ENCODE measurements at places on chromosomes 12 and 14. TPM values are rescaled to one million over a fixed set of nuclear protein-coding genes. Genes with fewer than 3 reads are reported as not detected.
A peak's percentile ranks its signal among the peaks of the same experiment; 100 is the strongest.

The SPIC gene
- total RNA-seq, result not detected

The HOXC5 gene
- not detected for total RNA-seq

- no peak overlapping the region for H3K27ac ChIP-seq
- peaks cover 6% of the 10 kb centered on the region for H3K4me1 ChIP-seq
- H3K36me3 ChIP-seq, result no peaks in the 10 kb centered on the region
- DNase-seq, result no peak
- peaks cover 35% of the 10 kb centered on the region for H3K27me3 ChIP-seq
Observed at GRCh38 chr12:48022676-48023385, 18.6 kb upstream of the COL2A1 start.

DNA sequence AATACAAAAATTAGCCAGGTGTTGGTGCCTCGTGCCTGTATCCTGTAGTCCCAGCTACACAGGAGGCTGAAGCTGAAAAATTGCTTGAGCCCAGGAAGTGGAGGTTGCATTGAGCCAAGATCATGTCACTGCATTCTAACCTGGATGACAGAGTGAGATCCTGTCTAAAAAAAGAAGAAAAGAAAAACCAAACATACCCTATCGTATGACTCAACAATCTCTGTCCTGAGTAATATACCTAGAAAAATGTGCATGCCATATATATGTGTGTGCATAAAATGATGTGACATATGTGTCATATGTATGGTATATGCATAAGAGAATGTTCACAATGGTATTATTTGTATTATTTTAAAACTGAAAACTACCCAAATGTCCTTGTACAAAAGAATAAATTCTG lies 261.5 kb upstream of the CLEC14A start:
- H3K4me3 ChIP-seq, result no peak overlapping the region
- H3K4me1 ChIP-seq, result no peaks in the 10 kb centered on the region
- H3K36me3 ChIP-seq, result no peaks in the 10 kb centered on the region
- no peak overlapping the region for H3K27ac ChIP-seq

The REP15 gene
- not detected for total RNA-seq

DNA sequence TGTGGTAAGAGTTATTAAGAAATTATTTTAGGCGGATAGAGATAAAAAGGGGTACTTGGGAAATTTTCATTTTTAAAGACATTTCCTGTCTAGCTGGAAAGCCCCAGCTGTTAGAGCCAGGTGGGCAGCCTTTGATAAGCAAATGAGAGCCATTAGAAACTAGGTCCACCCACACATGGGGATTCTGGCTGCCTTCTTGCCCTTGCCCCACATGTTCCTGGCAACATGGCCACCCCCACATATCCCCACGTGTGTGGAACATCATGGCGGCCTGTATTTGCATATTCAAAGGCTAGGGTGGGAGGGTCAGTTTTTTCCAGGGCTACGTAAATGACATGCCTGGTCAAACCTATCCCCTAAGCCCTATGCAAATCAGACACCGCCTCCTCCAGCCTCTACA lies 1382.1 kb downstream of the AACS start:
- H3K36me3 ChIP-seq, result no peaks in the 10 kb centered on the region
- DNase-seq, result no peak
- no peak overlapping the region for H3K4me3 ChIP-seq
- H3K4me1 ChIP-seq, result no peaks in the 10 kb centered on the region

GRCh38 chr12:5258498-5258897 lies 173.4 kb upstream of the NTF3 start:
- no peak overlapping the region for H3K4me3 ChIP-seq
- no peaks in the 10 kb centered on the region for H3K27me3 ChIP-seq
- no peak overlapping the region for H3K27ac ChIP-seq
- DNase-seq, result no peak

The FSCB gene
- total RNA-seq, result not detected

DNA sequence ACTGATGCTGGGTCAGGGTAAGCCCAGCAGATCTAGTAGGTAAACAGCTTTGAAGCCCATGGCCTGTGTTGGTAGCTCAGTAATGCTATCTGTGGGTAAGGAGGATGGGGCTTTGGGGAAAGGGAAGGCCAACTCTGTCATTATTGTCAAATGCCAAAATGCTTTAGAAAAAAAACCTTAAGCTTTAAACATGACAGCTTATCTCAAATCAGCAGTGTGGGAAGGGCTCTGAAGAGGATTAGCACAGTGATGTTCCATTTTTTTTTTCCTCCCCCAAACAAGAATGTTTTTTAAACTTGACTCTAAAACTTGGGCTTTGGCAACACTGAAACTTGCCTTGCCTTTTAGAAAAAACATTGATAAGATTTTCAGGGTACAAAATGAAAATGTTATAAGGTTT lies 11.7 kb downstream of the DAAM1 start:
- DNase-seq, result no peak
- H3K27ac ChIP-seq, result no peak overlapping the region
- H3K4me3 ChIP-seq, result no peak overlapping the region
- peaks cover 6% of the 10 kb centered on the region for H3K4me1 ChIP-seq
- H3K27me3 ChIP-seq, result no peaks in the 10 kb centered on the region

GRCh38 chr12:28313631-28314030 lies 123.4 kb downstream of the CCDC91 start:
- H3K4me1 ChIP-seq, result no peaks in the 10 kb centered on the region
- no peaks in the 10 kb centered on the region for H3K27me3 ChIP-seq
- no peak overlapping the region for H3K4me3 ChIP-seq

GRCh38 chr14:73627151-73627558 lies 14.8 kb downstream of the ACOT6 start:
- peaks cover 5% of the 10 kb centered on the region for H3K27me3 ChIP-seq
- H3K4me3 ChIP-seq, result no peak overlapping the region
- no peak overlapping the region for H3K27ac ChIP-seq

The TBC1D30 gene
- 0.47 TPM for total RNA-seq

- no peaks in the 10 kb centered on the region for H3K27me3 ChIP-seq
- DNase-seq, result no peak
- H3K4me3 ChIP-seq, result no peak overlapping the region
- peaks cover 53% of the 10 kb centered on the region for H3K36me3 ChIP-seq
Observed at GRCh38 chr14:73100334-73100733, 36.0 kb upstream of the PSEN1 start.

- H3K36me3 ChIP-seq, result no peaks in the 10 kb centered on the region
- no peak overlapping the region for H3K4me3 ChIP-seq
- peaks cover 1% of the 10 kb centered on the region for H3K4me1 ChIP-seq
- DNase-seq, result no peak
Observed at GRCh38 chr12:47545938-47546609, 159.8 kb downstream of the RPAP3 start.

GRCh38 chr14:50087341-50088116 lies 28.8 kb downstream of the VCPKMT start:
- no peaks in the 10 kb centered on the region for H3K27me3 ChIP-seq
- peak; percentile 50 for DNase-seq
- H3K4me3 ChIP-seq, result peak overlapping the region; percentile 50

- H3K27me3 ChIP-seq, result no peaks in the 10 kb centered on the region
- peaks cover 88% of the 10 kb centered on the region for H3K4me1 ChIP-seq
- H3K4me3 ChIP-seq, result peak overlapping the region; percentile 69
- peaks cover 32% of the 10 kb centered on the region for H3K36me3 ChIP-seq
Observed at GRCh38 chr14:99187858-99188257, 84.1 kb downstream of the BCL11B start.

- no peak for DNase-seq
- H3K27me3 ChIP-seq, result peaks cover 2% of the 10 kb centered on the region
- no peak overlapping the region for H3K27ac ChIP-seq
- no peak overlapping the region for H3K4me3 ChIP-seq
- H3K36me3 ChIP-seq, result no peaks in the 10 kb centered on the region
Observed at GRCh38 chr12:121087467-121088194, 45.0 kb upstream of the P2RX7 start.

The NRDE2 gene
- 30.3 TPM for total RNA-seq

The POTEM gene
- not detected for total RNA-seq

GRCh38 chr14:33788161-33788560 lies 162.7 kb downstream of the EGLN3 start:
- peaks cover 22% of the 10 kb centered on the region for H3K4me1 ChIP-seq
- H3K27me3 ChIP-seq, result peaks cover 12% of the 10 kb centered on the region
- no peak overlapping the region for H3K27ac ChIP-seq
- no peaks in the 10 kb centered on the region for H3K36me3 ChIP-seq
- H3K4me3 ChIP-seq, result no peak overlapping the region

DNA sequence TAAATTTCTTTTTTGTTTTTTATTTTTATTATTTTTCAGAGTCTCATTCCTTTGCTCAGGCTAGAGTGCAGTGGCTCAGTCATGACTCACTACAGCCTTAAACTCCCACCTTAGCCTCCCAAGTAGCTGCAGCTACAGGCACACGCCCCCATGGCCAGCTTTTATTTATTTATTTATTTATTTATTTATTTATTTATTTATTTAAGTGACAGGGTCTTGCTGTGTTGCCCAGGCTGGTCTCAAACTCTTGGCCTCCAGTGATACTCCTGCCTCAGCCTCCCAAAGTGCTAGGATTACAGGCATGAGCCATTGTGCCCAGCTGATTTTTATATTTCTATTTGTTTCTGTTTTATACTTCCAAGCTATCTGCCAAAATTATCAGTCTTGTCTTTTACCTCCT lies 89.2 kb upstream of the EVL start:
- DNase-seq, result no peak
- H3K4me3 ChIP-seq, result no peak overlapping the region
- peaks cover 4% of the 10 kb centered on the region for H3K27me3 ChIP-seq

All from activated CD8-positive, alpha-beta memory T cell treated with anti-CD3 and anti-CD28 coated beads, Interleukin-2, amount 10 ng/mL, durations not matched to agents 7 days and 5 days (primary cell).